Central memory CD8-positive, alpha-beta T cell (primary cell): ENCODE measurements at places on chromosomes 16 and 17.

GRCh38 chr16:17404941-17405689 is 65.6 kb downstream of the XYLT1 start:
- no peak for DNase-seq

DNA sequence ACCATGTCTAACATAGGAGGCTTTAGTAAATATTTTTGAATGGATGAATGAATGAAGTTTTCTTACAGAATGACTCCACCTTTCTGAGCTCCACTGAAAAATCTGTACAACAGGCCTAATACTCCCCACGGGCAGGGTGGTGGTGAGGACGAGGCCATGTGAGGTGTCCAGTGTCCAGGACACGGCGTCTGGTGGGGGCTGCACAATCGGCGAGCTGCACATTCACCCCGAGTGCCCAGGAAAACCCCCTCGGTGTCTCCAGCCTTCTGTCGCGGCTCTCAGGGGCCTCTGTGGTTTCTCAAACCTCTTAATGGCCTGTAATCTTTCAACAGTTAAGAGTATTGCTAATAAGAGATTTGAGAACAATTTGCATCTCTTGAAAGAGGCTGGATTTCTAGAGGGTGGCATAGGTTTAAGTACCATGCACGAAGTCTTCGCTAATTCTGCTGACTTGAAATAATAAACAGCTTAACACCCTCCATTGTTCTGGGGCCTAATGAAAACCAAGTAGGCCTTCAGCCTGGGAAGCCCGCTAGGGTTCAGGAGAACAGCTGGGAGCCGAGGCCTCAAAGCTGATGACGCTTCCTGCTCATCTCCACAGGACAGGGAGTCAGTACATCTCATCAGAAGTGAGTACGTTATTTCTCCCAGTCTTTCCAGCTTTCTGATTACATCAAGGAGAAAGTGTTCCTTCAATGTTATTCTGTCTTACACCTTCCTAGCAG is 304.6 kb upstream of the FOXF1 start:
- no peak for DNase-seq

- no peak for DNase-seq
Measured at GRCh38 chr17:902463-902862, 77.1 kb downstream of the NXN start.

- DNase-seq = no peak
Measured at GRCh38 chr17:50317121-50317520, 28.8 kb upstream of the XYLT2 start.

DNA sequence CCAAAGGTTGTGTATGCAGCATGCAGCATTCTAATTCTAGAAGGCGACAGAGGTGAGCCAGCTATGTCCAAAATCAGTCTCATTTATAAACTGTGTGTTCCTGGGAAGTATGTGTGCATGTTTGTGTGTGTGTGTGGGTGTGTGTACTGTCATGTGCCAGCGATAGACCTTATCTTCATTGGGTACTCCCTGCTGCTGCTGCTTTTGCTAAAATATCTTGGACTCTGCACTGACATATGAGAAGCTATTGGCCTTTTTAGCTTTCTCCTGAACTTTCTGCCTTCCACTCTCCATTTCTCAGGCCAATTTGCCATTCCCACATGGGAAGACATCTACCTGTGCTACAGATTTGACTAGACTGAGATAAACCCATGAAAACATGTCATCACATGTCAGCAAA is 2.0 kb upstream of the LPO start:
- no peak for DNase-seq

- DNase-seq = no peak
Measured at GRCh38 chr16:61900482-61900881, 135.8 kb downstream of the CDH8 start.

DNA sequence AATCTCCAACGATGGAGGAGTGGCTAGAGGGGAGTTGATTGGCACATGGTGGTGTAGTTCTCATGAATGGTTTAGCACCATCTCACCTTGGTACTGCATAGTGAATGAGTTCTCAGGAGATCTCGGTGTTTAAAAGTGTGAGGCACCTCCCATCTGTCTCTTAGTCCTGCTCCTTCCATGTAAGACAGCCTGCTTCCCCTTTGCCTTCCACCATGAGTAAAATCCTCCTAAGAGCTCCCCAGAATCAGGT is 428.8 kb upstream of the MAF start:
- no peak for DNase-seq

- DNase-seq = peak; percentile 15
Measured at GRCh38 chr16:84144209-84144858, 643 bp downstream of the HSDL1 start.

GRCh38 chr17:74485022-74485743 is 18.7 kb downstream of the CD300A start:
- DNase-seq = no peak
